H1 (cell line): ENCODE measurements at places on chromosomes 16 and 17. TPM values are rescaled to one million over a fixed set of nuclear protein-coding genes. Genes with fewer than 3 reads are reported as not detected.

EPOP gene
- 3.3 and 4.0 TPM in 2 replicates for total RNA-seq

MFSD6L gene
- 2.6 and 2.8 TPM in 2 replicates for total RNA-seq

TPPP3 gene
- 0.61 and 1.0 TPM in 2 replicates for total RNA-seq

DNAAF1 gene
- total RNA-seq = 0.09 and 0.27 TPM in 2 replicates

DNA sequence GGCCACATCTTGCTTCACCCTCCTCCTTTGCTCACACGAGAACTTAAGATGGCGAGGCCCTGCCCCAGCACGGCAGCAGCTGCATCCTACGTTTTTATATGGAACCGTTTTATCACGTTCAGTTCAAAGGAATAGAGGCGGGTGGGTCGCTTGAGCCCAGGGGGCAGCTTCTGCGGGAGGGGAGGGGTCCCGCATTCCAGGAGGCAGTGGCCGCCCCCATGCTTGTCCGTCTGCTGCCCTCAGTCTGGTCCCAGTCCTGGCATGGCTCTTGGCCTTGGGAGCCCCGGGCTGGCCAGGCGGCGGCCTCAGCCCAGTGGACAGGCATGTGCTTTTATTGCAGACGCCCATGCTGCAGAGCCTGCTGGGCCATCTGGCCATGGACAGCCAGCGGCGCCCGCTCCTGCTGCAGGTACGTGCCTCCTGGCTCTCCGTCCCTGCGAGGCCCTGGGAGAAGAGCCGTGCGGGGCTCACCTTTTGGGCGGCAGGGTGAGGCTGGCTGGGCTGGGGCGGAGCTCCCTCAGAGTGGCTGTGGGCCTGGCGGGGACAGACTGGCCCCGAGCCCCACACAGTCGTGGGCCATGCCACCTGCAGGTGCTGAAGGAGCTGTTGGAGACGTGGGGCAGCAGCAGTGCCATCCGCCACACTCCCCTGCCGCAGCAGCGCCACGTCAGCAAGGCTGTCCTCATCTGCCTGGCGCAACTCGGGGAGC lies 6.8 kb downstream of the TELO2 start:
- no peak for DNase-seq

GRCh38 chr17:81976332-81977210 lies 858 bp upstream of the ASPSCR1 start:
- peak; percentile 62 for DNase-seq

- DNase-seq = no peak
Observed at GRCh38 chr17:75228305-75228704, 22.8 kb downstream of the NUP85 start.

- DNase-seq = no peak
Observed at GRCh38 chr17:82859431-82860403, 19.9 kb upstream of the ZNF750 start.

DNA sequence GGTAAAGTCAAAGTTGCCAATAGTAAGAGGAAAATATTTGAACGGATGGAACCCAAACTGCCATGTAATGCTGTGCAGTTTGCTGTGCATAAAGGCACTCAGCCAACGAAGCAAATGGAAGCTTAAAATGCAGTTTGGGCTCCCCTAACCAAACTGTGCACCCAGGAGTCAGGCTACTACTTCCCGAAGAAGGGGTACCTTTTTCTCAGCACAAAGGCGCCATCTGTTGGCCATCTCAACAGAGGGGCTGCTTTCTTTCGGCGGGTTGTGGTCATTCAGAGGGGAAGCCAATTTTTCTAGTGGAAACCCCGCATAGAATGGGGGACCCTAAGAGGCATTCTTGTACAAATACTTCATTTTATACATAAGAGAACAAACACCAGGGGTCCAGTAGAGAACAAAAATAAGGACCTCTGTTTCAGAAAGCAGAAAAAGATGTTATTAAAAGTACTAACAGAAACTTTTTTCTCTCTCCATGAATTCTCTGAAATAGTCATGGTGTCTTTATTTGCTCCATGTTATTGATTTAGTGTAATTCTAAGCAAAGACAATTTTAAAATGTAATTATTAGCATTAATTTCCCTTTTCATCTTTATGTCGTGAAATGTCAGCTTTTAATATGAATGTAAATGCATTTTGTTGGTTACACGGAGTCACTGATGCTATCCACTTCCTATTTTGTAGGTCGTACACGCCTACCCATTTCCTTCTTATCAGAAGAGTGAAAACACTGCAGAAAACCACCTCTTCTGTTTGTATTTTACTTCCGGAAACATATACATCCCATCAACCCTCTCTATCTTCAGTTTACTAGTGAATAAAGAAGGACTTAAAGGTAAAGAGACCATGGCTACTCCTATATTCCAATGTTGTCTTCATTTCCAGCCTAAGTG lies 453.3 kb downstream of the KCNJ2 start:
- peak; percentile 21 for DNase-seq

- DNase-seq = no peak
Observed at GRCh38 chr17:77928519-77929179, 29.9 kb upstream of the TNRC6C start.

- no peak for DNase-seq
Observed at GRCh38 chr16:5296176-5296575, 198.6 kb upstream of the EEF2KMT start.

DNA sequence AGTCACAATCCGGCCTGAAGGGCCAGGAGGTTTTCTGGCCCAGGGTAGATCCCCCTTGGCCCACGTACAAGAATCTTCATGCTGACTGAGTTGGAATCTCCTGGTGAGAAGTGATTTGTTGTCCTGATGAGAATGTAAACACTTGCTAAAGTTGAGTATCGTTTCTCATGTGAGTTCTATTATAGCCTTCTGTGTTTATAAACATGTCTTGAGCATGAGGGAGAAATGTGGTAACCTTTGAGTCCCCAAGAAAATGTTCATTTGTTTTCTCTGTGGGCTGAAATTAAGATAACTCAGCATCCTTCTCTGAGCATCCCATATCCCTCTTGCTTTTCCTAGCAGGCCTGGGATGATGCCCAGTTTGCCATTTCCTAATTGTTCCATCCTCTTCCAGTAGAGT lies 204.8 kb downstream of the FTO start:
- DNase-seq = no peak
